CD4-positive, alpha-beta T cell treated with Interleukin-21 for 1 hour (primary cell): ENCODE measurements at places on chromosomes 11 and 22.
A peak's percentile ranks its signal among the peaks of the same experiment; 100 is the strongest.

DNA sequence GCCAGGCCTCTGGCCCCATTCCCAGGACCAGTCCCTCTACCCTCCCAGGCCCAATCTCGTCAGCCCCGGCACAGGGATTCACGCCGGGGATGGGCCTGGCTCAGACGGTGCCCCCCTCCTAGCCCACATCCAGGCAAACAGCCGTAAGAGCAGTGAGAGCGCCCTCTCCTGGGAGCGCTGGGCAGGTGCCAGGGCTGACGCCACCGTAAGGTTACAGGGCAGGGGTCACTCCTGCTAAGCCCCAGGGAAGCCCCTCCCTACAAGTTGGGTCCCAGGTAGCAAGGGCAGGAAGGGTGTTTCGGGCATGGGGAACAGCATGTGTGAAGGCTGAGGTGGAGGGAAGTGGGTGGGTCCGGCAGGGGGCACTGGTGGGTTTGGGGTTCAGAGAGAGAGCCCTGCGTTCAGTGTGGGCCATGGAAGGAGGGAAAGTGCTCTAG, 19.2 kb upstream of the PPARA start:
- no peak for DNase-seq

DNA sequence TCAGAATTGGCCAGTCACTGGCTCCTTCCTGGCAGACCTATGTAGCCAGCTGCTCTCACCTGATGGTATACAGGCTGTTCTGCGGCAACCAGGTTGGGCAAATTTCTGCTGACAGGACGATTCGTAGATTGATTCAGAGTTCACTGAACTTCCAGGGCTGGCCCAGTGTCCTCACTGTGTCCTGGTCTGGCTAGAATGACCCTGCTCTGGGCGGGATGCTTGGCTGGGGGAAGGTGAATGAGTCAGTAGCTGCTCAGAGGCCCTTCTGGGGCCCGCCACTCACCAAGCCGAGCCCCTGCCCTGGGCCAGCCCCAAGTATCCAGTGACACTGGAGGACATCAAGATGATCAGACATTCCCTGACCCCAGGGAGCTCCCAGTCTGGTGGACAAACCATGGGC, 62.9 kb upstream of the WNT11 start:
- DNase-seq = no peak

GRCh38 chr22:50247748-50248147, 2.9 kb upstream of the TUBGCP6 start:
- DNase-seq = peak; percentile 83

DNA sequence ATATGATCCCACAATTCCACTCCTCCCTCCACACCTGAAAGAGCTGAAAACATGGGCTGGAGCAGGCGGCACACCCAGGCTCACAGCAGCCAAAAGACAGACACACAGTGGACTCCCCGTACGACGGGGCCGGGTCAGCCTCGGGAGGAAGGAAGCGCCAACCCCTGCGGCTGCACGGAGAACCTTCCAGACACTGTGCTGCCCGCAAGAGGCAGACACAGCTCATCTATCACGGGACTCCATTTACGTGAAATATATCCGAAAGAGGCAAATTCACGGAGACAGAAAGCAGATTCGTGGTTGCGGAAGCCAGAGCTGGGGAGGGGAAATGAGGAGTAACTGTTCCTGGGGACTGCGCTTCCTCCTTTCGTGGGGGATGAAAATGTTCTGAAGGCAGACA, 165.0 kb downstream of the BRD1 start:
- no peak for DNase-seq

GRCh38 chr22:30414525-30415047, 11.0 kb upstream of the MTFP1 start:
- DNase-seq = no peak

- DNase-seq = peak; percentile 10
Observed at GRCh38 chr11:87219266-87219665, 181.5 kb downstream of the TMEM135 start.

DNA sequence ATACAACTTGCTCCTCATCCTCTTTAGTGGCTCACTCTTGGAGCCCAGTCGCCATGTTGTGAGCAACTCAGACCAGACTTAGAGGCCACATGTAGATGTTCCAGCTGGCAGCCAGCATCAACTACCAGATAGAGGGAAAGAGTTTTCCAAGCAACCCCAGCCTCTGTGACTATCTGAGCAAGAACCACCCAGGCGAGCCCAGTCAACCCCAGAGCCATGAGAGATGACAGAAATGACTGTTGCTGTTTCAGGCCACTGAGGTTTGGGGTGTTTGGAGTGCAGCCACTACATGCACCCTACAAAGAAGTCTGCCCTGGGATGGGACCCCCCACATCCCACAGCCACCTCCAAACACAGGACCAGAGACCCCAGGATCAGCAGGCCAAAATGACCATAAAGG, 24.8 kb upstream of the CLDN5 start:
- DNase-seq = no peak
